ENCODE measurements at places on chromosomes 1 and 21.

GRCh38 chr1:31101147-31101502 lies 35.6 kb upstream of the PUM1 start:
- DNase-seq: peak; percentile 79

DNA sequence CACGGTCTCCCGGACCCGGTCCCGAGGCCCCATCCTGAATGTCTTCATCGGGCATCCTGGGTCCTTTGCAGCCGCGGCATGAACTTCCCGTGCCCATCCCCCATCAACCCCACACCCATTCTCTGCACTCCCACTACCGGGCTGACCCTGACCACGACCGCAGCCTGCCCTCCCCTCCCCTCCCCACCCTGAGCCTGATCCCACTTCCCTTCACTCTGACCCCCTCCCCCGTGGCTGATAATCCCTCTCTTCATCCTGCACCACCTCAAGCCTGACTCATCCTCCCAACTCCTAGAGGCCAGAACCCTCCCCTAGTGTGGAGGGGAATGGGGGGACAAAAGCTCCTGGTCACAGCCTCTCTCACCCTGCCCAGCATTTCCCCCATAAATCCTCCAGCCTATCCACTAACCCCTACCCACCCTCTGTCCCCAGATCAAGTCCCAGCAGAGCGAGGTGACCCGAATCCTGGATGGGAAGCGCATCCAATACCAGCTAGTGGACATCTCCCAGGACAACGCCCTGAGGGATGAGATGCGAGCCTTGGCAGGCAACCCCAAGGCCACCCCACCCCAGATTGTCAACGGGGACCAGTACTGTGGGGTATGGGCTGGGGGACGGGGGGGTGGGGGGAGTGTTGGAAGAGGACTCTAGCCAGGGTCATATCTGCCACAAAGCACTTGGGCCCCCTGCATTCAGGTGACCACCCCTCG lies 602 bp downstream of the SH3BGRL3 start:
- peak; percentile 38 for DNase-seq

GRCh38 chr21:15820852-15821379 lies 91.1 kb downstream of the USP25 start:
- peak; percentile 19 for DNase-seq

DNA sequence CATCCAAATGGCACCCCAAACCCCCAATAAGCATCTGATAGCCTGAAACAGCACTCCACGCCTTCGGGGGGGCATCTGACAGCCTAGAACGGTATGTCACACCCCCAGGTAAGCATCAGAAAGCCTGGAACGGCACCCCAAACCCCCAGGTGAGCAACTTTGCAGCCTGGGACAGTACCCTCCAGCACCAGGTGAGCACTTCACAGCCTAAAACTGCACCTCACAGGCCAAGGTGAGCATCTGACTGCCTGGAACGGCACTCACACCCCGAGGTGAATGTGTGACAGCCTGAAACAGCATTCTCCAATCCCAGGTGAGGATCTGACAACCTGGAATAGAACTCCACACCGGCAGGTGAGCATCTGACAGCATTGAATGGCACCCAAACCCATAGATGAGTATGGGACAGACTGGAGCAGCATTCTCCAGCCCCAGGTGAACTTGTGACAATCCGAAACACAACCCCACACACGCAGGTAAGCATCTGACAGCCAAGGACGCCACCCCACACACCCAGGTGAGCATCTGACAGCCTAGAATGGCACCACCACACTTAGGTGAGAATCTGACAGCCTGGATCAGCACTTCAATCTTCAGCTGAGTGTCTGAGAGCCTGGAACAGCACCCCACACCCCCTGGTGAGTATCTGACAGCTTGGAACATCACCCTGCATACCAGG lies 18.3 kb upstream of the MMEL1 start:
- no peak for DNase-seq

DNA sequence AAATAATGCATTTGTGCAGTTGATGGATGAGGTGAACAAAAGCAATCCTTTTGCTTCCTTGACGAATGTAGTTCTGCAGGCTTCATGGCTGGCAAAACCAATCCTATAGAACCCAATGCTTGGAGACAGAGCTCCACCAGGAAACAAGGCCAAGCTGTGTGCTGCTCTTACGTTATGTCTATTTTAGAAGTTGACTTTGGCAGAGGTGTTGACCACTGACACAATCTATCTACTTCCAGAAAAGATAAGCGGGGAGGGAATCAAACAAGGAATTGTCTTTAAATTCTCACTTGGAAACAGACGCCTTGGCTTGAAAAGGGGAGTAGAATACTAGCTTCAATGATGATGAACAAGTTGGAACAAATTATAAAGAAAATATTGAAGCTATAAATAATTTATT lies 211.2 kb downstream of the SETD4 start:
- peak; percentile 81 for DNase-seq

GRCh38 chr1:200724064-200724463 lies 14.6 kb upstream of the CAMSAP2 start:
- DNase-seq: no peak

- DNase-seq: no peak
Observed at GRCh38 chr1:33009561-33009960, 27.1 kb downstream of the AK2 start.

DNA sequence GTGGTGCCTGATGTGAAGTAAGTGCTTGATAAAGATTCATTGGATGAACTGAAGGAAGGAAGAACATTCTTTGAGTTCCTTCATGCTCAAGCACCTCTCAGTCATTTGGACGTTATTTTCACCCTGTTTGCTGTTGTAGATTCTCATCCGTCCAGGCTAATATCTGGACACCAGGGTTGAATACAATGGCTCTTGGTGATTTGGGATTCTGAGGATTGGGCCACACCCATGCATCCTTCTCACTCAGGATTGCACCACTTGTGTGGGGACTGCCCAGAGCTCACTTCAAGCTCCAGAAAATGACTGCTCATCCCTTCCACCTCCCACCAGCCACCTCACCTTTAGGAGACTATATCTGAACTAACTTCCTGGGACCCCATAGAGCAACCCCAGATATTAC lies 117.1 kb upstream of the IPO9 start:
- no peak for DNase-seq

DNA sequence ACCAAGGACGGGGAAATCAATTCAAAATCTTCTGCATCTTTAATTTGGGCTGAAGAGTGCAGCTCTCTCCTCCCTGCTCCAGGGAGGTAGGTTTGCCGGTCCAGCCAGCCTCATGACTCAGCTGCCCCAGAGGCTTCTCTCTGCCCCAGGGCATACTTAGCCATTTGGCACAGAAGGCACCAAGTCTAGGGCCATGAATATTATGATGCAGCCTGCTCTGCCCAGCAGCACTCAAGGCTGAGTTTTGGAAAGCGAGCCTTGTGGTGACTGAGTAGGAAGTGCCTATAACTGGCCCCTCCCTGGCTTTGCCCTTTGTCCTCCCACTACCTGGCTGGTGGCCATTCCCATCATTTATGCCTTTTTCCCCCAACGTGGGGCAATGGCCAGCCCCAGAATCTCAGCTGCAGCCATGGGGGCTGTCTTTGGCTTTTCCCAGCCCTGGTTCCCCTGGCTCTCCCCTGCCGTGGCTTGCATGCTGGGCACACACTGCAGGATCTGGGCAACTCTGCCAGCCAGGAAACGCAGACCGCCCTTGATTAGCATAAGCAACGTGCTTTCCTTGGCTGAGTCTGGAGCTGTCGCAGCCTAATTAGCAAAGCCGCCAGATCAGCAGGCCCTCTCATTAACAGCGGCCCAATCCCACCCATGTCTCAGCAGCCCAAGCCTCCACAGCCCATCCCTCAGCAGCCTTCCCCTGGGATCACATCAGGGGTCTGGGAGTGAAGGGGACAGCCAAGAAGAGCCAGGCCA lies 258.6 kb upstream of the TMEM51 start:
- no peak for DNase-seq

DNA sequence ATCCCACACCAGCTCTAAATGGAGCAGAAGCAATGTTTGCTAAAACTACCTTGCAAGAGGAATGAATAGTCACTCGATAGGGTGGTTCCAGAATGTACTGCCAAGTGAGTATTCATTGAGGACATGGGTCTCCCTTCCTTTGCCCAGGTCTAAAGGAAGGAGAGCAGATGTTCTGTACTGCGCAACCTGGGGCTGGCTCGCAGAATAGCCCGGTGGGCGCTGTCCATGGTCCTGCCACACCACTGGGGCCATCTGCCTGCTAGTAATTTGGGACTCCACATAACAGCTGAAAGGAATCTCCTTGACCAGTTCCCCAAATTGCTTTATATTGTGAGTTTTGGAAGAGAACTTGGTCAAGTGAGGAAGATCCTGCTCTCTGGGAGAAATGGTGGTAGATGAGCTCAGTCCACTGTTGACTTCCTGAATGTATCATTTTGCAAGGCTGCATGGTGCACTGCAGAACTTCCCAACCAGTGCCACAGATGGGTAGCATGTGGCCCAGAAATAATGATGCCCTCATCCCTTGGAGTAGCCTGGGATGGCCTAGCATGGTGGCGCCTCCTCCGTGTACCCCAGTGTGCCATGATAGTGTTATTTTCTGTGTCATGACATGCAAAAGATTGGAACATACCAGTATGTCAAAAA lies 5.7 kb downstream of the SLC6A17 start:
- DNase-seq: peak; percentile 42

- no peak for DNase-seq
Observed at GRCh38 chr1:87707411-87707810, 378.7 kb downstream of the LMO4 start.

DNA sequence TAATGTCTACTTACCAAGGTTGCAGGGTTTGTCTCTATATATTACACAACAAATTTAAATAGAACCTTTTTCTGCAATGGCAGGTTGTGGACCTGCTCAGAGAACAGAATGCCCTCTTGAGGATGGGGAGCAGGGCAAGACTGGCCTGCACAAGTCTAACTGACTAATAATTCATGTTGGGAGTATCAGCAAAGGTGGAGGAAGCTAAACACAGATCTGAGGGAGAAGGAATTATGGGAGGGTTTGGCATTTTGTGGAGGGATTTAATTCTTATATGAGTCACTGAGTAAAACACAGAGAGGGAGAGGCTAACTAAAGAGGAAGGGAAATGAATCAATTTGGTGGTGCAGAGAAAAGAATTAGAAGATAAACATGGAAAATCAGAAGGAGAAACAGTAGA lies 40.0 kb downstream of the CLDN17 start:
- DNase-seq: no peak

DNA sequence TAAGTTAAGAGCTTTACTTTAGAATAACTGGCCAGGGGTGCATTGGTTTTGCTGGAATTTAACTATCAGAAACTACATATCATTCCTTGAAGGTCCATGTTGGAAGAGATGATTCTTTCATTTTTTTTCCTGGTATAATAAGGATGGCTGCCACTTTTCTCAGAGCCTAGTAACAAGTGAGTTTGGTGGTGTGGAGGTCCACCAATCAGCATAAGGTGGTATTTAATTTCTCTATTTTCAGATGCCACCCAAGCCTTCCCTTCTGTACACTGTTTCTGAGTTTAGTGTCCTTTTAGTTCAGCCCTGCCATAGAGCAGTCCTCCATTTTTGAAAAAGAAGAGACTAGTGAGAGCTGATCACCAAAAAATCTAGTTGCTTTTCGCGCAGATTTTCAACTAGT lies 386.3 kb downstream of the USP25 start:
- no peak for DNase-seq

DNA sequence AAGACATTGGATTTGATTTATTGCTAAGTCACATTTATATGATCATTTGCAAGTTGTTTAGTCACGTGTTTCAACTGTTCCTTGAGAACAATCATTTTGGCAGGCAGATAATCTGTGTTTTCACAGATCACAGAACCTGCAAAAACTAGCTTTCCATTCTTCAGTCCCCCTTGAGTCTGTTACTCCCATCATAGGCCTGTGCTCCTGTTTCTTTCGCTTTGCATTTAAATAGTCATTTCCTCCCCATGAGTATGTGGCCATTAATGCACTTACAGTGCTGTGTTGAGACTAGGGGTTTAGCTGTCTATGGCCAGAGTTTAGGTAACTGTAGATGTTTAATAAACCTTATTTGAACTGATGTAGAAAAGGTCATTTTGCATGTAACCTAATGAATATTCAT lies 214.5 kb downstream of the PATJ start:
- DNase-seq: no peak

Data from astrocyte (in vitro differentiated cells and primary cell).